ENCODE measurements at places on chromosomes 12 and 14.

DNA sequence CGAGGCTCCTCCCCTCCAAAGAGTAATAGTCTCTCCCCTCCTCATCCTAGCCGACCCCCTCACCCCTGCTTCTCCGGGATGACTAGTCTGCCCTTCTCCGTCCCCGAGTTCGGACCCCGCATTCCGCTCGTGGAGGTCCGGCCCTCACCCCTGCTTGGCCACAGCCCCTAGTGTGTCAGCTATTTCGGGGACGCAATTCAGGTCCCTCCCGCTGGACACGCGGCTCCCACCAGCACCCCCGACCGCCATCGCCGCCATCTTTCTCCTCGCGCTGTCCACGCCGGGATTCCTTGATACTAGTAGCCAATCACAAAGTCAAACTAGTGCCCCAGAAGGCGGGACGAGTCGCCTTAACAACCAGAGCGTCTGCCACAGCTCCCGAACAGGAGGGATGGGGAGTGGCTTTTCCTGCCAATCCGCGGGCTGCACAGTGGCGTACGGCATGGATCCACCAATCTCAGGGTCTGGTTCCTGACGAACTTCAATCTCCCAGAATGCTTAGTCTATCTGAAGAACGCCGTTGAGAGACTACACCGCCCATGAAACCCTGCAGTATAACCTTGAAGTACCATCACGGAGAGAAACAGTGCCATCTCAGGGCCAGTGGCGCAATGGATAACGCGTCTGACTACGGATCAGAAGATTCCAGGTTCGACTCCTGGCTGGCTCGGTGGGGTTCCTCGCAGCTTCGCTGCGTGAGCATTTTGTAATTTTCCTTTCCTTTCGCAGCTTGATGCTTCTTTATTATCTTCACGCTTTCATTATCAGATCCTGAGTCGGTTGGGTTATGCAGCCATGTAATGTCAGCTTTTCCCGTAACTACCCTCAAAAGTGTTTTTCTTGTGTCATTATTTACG is at the start of gene PRMT5:
Gene PRMT5, minus strand, starts transcription at position 273 of the 857 bp plus-strand sequence. Its CDS starts 15 bp downstream, at position 258.
- peak within 1 kb of the TSS; percentile 65 for H3K4me3 ChIP-seq
- H3K27me3 ChIP-seq = no peaks in the 10 kb centered on the region
- DNase-seq = peak; percentile 100
- peaks cover 16% of the 10 kb centered on the region for H3K4me1 ChIP-seq
- peak within 1 kb of the TSS; percentile 87 for H3K27ac ChIP-seq

GRCh38 chr12:46518729-46519128 is 146.2 kb upstream of the SLC38A2 start:
- peaks cover 63% of the 10 kb centered on the region for H3K4me1 ChIP-seq
- H3K27ac ChIP-seq = peak overlapping the region; percentile 73
- no peak overlapping the region for H3K4me3 ChIP-seq
- no peaks in the 10 kb centered on the region for H3K36me3 ChIP-seq

- H3K27me3 ChIP-seq = no peaks in the 10 kb centered on the region
- DNase-seq = no peak
- H3K4me3 ChIP-seq = no peak overlapping the region
Observed at GRCh38 chr14:43145361-43145760, 1361.7 kb downstream of the FSCB start.

- H3K27ac ChIP-seq = no peak overlapping the region
- no peaks in the 10 kb centered on the region for H3K4me1 ChIP-seq
- H3K36me3 ChIP-seq = no peaks in the 10 kb centered on the region
- no peaks in the 10 kb centered on the region for H3K27me3 ChIP-seq
Observed at GRCh38 chr12:25119020-25119419, 75.9 kb downstream of the DNAI7 start.

- H3K27ac ChIP-seq = no peak overlapping the region
- H3K4me1 ChIP-seq = peaks cover 2% of the 10 kb centered on the region
- no peak overlapping the region for H3K4me3 ChIP-seq
- no peaks in the 10 kb centered on the region for H3K27me3 ChIP-seq
- DNase-seq = no peak
Observed at GRCh38 chr14:99415496-99416281, 65.0 kb downstream of the SETD3 start.

GRCh38 chr12:131087302-131087818 is 133.7 kb downstream of the ADGRD1 start:
- no peaks in the 10 kb centered on the region for H3K36me3 ChIP-seq
- peaks cover 14% of the 10 kb centered on the region for H3K27me3 ChIP-seq
- H3K4me1 ChIP-seq = no peaks in the 10 kb centered on the region
- H3K4me3 ChIP-seq = no peak overlapping the region
- no peak overlapping the region for H3K27ac ChIP-seq

DNA sequence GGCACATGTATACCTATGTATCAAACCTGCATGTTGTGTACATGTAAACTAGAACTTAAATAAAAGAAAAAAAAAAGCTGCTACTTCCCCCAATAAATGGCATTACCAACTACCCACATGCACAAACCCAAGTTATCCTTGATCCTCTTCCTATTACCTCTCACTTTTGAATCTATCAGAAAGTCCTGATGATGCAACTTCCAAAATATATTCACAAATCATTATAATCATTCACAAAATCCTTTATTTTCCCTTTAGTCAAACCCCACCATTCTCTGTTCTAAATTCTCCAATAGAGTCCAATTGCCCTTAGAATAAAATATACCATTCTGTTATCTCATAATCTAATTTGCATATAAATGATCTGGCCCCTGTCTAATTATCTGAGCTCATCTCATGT is 92.0 kb downstream of the PLEKHG7 start:
- H3K27ac ChIP-seq = no peak overlapping the region
- H3K27me3 ChIP-seq = no peaks in the 10 kb centered on the region
- no peaks in the 10 kb centered on the region for H3K4me1 ChIP-seq
- DNase-seq = no peak
- peaks cover 24% of the 10 kb centered on the region for H3K36me3 ChIP-seq

DNA sequence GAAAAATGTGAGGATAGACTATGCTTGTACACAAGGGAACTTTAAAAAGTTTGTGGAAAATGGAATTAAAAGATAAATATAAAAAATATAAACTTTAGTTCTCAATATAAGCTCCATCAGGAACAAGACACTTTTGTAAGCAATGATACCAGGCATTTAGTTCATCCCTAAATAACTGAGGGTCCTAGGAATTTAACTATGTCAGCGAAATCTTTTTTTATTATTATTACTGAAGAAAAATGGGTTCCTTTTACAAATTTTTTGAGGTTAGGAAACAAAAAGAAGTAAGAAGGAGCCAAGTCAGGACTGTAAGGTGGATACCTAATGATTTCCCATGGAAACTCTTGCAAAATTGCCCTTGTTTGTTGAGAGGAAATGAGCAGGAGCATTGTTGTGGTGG is 102.8 kb downstream of the TRMT5 start:
- no peaks in the 10 kb centered on the region for H3K27me3 ChIP-seq
- no peak for DNase-seq
- H3K36me3 ChIP-seq = peaks cover 7% of the 10 kb centered on the region
- peaks cover 4% of the 10 kb centered on the region for H3K4me1 ChIP-seq

DNA sequence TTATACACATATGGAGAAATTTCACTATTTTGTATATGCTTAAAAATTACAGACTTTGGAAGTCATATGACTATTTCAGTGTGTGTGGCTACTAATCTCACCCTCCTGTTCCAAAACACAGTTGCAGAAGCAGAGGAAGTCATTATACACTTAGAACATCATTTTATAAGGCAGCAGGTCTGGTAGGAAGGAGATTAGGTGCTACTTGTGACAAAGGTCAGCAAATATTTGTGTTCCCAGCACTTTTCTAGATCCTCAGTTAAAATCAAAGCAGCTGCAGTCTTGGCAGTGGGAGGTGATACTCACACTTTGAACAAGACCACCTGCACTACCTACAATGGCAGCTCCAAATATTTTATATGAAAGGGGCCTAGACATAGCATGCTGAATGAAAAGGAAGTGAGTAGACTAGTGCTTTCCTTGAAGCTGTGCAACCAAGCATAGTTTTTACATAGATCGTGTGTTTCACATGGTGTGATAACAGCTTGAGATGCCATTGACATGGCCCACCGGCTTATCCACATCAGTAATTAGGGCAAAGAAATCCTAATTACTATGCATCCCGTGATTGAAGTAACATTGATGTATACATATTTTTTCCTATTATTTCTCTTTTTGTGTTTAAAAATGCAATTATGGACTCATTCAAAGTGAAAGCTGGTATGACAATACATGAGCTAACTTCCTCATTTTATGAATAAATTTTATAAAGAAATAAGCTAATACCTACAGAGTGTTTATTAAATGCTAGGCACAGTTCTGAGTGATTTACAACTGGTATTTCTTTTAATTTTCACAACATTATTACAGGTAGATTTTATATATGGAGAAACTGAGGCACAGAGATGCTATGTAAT is 5.3 kb downstream of the GYS2 start:
- H3K27ac ChIP-seq = no peak overlapping the region
- no peak overlapping the region for H3K4me3 ChIP-seq
- no peaks in the 10 kb centered on the region for H3K27me3 ChIP-seq
- no peaks in the 10 kb centered on the region for H3K36me3 ChIP-seq

- H3K4me1 ChIP-seq = peaks cover 24% of the 10 kb centered on the region
- no peak for DNase-seq
- no peaks in the 10 kb centered on the region for H3K36me3 ChIP-seq
- no peak overlapping the region for H3K4me3 ChIP-seq
- H3K27me3 ChIP-seq = no peaks in the 10 kb centered on the region
Observed at GRCh38 chr12:116068853-116069252, 208.6 kb downstream of the MED13L start.

GRCh38 chr12:1421091-1421846 is 173.1 kb downstream of the FBXL14 start:
- no peak overlapping the region for H3K4me3 ChIP-seq
- H3K27me3 ChIP-seq = no peaks in the 10 kb centered on the region
- no peaks in the 10 kb centered on the region for H3K4me1 ChIP-seq
- H3K36me3 ChIP-seq = peaks cover 4% of the 10 kb centered on the region

GRCh38 chr12:77032406-77032805 is 33.0 kb downstream of the E2F7 start:
- no peaks in the 10 kb centered on the region for H3K27me3 ChIP-seq
- no peak overlapping the region for H3K27ac ChIP-seq
- H3K4me1 ChIP-seq = no peaks in the 10 kb centered on the region

- H3K4me1 ChIP-seq = peaks cover 21% of the 10 kb centered on the region
- H3K36me3 ChIP-seq = no peaks in the 10 kb centered on the region
- no peak overlapping the region for H3K27ac ChIP-seq
Observed at GRCh38 chr14:54591866-54592265, 24.9 kb downstream of the SAMD4A start.

DNA sequence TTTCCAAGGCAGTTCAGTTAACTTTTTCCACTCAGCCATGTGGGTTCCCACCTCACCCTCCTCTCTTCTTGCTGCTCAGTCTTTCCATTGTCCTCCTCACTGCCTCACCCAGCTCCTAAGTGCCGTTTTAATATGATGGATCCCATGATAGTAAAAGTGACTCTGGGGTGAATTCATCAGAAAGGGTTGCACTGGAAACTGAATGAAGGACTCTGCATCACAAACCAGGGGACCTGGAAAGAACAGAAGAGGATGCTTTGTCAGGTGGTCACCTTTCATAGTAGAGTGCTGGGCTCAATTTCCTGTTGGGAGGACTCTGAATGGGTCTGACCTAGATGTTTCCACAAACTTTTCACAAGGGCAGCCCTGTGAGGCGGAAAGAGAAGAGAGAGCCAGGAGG is 67.8 kb upstream of the SLC8A3 start:
- no peak overlapping the region for H3K4me3 ChIP-seq
- H3K27me3 ChIP-seq = peaks cover 18% of the 10 kb centered on the region

- DNase-seq = no peak
- no peak overlapping the region for H3K27ac ChIP-seq
- peaks cover 16% of the 10 kb centered on the region for H3K4me1 ChIP-seq
- peaks cover 34% of the 10 kb centered on the region for H3K27me3 ChIP-seq
- no peaks in the 10 kb centered on the region for H3K36me3 ChIP-seq
Observed at GRCh38 chr12:52910248-52910883, 5.5 kb upstream of the KRT8 start.

- H3K36me3 ChIP-seq = no peaks in the 10 kb centered on the region
- H3K4me3 ChIP-seq = no peak overlapping the region
- H3K27me3 ChIP-seq = no peaks in the 10 kb centered on the region
- H3K4me1 ChIP-seq = peaks cover 32% of the 10 kb centered on the region
- DNase-seq = no peak
Observed at GRCh38 chr12:57939291-57939690, 2.1 kb upstream of the ATP23 start.

- no peak overlapping the region for H3K4me3 ChIP-seq
- no peaks in the 10 kb centered on the region for H3K27me3 ChIP-seq
- DNase-seq = no peak
Observed at GRCh38 chr14:68896132-68896531, 83.0 kb downstream of the ACTN1 start.

GRCh38 chr12:128426511-128426910 is 159.5 kb downstream of the TMEM132C start:
- no peaks in the 10 kb centered on the region for H3K27me3 ChIP-seq
- DNase-seq = no peak
- no peak overlapping the region for H3K4me3 ChIP-seq
- no peaks in the 10 kb centered on the region for H3K36me3 ChIP-seq
- H3K4me1 ChIP-seq = peaks cover 3% of the 10 kb centered on the region
- H3K27ac ChIP-seq = no peak overlapping the region

- no peak overlapping the region for H3K27ac ChIP-seq
- H3K27me3 ChIP-seq = no peaks in the 10 kb centered on the region
- H3K4me3 ChIP-seq = no peak overlapping the region
- no peak for DNase-seq
Observed at GRCh38 chr12:61291647-61292046, 968.6 kb upstream of the USP15 start.

DNA sequence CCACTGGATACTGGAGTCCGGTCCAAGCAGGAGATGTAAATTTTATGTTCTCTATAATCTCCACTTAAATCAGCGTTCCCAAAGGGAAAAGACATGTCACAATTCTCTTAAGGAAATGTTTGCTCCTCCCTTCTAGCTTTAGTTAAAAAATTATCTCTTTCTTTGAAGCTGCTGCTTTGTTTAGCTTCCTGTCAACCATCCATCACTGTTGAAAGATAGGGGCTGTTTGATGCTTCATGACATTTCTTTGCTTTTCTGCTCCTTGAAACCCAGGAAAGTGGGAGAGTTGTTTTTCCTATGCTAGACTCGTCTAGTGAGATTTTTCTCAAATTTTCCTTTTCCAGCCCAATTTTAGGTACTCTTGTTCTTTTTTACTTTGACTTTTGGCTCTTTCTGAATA is 31.9 kb downstream of the MBIP start:
- DNase-seq = no peak
- no peaks in the 10 kb centered on the region for H3K4me1 ChIP-seq
- no peaks in the 10 kb centered on the region for H3K27me3 ChIP-seq
- no peak overlapping the region for H3K4me3 ChIP-seq
- H3K36me3 ChIP-seq = no peaks in the 10 kb centered on the region

DNA sequence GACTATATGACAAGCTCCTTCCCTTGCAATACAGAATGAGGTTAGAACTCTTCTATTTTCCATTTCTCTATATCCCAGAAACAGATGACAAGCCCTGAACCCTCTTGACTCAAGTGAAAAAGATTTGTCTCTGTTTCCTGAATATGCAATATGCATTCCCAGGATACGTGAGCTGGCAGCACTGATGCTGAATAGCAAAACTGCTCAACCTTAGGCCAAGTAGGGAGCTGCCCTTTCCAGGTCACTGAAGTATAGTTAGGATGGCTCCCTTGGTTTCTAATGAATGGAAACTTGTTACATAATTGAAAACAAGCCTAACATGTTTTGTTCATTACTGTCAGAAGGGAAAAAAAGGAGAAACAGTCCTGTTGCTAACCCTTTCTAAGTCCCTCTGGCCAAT is 47.9 kb upstream of the PLEKHG7 start:
- H3K36me3 ChIP-seq = no peaks in the 10 kb centered on the region
- DNase-seq = no peak
- H3K27me3 ChIP-seq = no peaks in the 10 kb centered on the region
- peaks cover 10% of the 10 kb centered on the region for H3K4me1 ChIP-seq
- no peak overlapping the region for H3K4me3 ChIP-seq
- H3K27ac ChIP-seq = no peak overlapping the region

- peak; percentile 82 for DNase-seq
- no peaks in the 10 kb centered on the region for H3K27me3 ChIP-seq
- H3K27ac ChIP-seq = no peak overlapping the region
- no peaks in the 10 kb centered on the region for H3K4me1 ChIP-seq
- no peaks in the 10 kb centered on the region for H3K36me3 ChIP-seq
- no peak overlapping the region for H3K4me3 ChIP-seq
Observed at GRCh38 chr12:7369274-7369729, 65.4 kb downstream of the ACSM4 start.
